HT1080 (cell line): ENCODE measurements at places on chromosomes 11 and 22. TPM values are rescaled to one million over a fixed set of nuclear protein-coding genes. Genes with fewer than 3 reads are reported as not detected.

Gene PRDX5
- 274 and 324 TPM in 2 replicates for total RNA-seq

GRCh38 chr11:32105871-32106560 is 15.1 kb downstream of the RCN1 start:
- no peak for DNase-seq

- DNase-seq, result peak; percentile 50
Observed at GRCh38 chr11:42407341-42407740, 904.5 kb upstream of the API5 start.

DNA sequence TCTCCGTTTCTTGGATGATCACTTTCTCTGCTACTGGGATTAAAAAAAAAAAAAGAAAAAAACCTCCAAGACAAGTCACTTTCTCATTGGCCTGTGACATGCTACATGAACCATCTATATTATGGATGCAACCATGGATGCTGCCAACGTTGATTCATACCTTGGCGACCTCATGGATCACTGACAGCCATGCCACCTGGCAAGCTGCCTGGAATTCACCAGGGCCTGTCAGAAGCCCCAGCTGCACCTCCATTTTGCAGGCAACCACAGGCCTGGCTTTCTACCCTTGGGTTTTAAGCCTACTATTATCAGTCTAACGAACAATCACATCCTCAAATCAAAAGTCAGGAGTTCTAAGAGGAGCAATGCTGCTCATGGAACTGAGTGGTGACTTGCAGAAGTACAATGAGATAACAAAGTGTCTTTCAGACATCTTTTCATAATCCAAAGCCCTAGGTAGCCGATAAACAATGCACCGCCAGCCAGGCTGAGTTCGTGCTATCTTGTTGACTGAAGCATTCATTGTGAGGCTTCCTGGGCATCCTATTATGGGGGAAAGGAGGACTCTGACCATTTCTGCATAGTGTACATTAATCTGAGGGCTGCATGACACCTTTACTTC is 48.0 kb upstream of the CADM1 start:
- no peak for DNase-seq

DNA sequence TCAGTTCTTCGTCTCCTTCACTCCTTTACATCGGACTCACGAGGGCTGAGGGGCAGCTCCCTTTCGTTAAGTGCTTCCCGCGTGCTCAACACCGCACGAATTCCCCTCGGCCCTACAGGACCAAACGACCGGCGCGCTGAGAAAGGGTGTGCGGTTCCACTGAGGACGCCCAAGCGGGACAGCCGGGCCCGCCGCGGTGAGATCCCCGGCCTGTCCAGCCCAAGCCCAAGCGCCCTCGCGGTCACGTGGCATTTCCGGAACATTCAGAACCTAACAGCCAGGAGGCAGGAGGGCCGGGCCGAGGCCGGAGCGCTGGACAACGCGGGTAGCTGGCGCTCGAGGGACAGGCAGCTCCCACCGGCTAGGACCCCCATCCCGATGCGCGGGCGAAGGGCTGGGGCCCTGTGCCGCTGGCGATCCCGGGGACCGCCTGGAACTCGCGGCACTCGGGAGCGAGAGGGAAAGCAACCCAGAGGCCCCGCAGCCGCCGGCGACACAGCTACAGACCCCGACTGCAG is 737 bp upstream of the STIP1 start:
- DNase-seq, result no peak

DNA sequence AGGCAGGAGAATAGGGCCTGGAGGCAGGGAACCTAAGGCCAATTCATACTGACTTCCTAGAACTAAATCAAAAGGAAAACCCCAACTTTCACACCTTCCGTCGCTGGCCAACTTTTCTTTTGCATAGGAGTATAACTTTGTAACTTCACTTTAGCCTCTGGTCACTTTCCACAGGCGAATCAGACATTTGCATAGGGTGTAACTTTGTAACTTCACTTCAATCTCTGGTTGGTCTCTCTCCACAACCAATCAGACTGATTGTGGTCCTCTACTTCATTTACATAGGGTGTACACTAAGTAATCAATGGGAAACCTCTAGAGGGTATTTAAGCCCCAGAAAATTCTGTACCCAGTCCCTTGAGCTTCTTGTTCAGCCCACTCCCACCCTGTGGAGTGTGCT is 11.5 kb upstream of the TMPRSS4 start:
- no peak for DNase-seq

DNA sequence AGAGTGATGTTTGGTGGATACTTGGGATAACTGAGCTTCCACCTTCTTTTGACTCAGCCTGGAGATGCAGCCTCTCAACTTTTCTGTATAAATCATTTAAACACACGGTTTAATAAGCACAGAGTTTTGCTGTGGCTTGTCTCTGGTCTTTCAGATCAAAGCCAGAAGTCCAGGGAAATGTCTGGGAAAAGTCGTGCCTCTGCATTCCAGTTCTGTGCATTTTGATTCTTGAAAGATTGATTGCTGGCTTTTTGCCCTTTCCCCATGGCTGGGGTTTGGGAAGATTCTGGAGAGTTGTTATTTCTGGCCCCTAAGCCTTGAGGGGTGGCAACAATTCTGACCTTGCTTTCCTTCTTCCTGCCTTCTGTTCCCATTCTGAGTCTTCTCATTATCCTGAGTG is 154.1 kb downstream of the COMMD9 start:
- no peak for DNase-seq
